ENCODE measurements at places on chromosomes 1 and 21.

GRCh38 chr1:209766051-209766450 is 10.2 kb downstream of the TRAF3IP3 start:
- no peak for DNase-seq

GRCh38 chr1:113616156-113616555 is 143.1 kb downstream of the PHTF1 start:
- no peak for DNase-seq

DNA sequence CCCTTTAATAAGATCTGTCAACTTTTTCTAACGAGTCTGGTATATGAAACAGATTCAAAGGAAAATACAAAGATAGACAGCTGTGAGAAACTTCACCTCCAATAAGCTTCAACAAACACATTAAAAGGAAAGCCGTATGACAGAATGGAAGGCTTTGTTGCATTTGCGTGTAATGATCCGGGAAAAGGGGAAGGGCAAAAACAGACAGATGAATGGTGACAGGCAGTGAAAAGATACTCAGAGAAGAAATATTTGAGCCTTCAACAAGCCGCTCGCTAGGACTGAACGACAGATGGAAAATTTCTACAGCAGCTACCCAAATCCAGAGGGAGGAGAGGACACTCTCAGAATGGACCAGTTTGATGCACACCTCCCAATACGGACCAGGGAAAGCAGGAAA is 14.9 kb downstream of the COPA start:
- no peak for DNase-seq

DNA sequence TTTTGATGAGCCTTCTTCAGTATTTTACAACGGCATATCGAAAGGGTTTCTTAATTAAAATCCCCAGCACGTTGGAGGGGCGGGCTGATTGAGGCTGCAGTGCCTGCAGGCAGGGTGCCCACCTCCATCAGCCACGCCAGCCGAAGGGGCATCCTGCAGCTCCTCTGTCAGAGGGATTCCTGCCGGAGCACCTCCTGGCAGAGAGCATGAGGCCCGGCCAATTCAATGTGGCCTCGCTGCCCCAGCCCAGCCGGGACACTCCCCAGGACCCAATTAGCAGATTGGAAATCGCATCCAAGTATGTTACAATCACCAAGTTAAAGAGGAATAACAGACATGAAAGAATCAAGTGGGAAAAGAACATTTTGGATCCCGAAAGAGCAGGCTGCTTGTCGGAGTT is 216.6 kb downstream of the ST6GALNAC3 start:
- DNase-seq, result no peak

DNA sequence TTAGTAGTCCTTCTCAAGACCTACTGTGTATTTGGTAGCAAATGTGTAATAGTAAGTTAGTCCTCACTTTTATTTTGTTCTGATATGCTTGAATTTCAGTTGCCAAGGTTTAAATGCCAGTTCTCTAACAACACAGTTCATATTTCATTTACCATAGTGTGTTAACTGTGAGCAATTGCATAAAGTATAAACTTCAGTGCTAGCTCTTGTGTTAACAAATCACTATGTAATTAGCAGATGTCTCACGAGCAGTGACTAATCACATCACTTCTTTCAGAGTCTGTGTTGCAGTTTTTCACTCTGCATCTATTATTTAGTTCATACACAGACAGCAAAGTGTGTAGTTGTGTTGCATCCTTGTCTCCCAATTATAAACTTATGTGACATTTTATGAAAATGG is 47.8 kb downstream of the ZMYM4 start:
- DNase-seq, result no peak

DNA sequence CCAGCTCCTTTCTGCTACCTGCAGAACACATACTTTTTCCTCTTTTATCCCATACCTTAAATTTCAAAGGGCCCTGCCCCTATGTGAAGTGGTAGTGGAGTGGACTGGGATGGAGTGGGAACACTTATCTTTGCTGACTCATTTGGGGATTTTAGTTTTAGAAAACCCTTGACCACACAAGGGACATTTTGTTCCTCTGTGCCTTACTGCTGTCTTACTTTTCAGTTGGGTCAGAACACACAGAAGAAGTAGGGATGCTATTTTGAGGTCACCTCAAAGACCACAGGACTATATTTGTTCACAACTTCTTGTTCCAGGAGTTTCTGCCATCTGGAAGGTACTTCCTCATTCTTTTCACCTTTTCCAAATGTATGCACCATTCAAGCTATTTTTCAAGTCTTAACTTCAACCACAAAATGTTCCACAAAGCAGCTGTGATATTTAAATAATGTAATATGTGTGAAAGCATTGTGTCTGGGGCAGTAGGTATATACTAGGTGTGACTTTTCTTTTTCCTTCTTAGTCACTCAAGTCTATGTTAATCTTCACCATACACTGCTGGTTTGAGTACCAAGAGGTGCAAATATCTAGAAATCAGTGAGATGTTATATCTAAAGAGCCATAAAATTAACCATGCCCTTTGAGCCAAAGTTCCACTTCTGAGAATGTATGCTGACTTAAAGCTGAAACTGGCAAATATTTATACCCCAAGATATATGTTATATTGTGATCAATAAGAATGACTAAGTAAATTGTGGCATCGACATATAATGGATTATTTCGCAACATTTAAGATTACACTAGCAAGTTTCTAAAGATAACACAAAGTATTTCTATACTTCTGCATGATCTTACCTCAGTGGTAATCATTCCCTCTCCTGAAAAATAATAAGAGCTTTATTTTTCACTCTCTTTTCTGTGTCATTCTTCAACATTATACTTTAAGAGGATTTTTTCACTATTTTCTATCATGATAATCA is 308.5 kb downstream of the MRPL39 start:
- no peak for DNase-seq

DNA sequence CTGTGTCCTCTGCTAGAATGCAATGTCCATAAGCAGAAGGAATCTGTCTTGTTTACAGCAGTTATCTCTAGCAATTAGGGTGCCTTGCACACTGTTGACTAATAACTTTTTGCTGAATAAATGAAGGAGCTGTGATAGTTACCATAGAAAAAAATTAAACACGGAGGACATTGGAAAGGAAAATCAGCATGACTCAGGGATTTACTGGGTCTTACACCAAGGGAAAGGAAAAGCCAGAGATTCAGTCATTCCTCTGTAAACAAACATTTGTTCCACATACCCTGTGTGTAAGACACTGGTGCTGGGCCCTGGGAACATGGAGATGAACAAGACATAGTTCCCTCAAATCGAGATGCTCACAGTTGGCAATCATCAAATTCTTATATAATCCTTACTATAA is 183.3 kb downstream of the PTGER3 start:
- DNase-seq, result no peak

- DNase-seq, result no peak
Measured at GRCh38 chr1:193417403-193417802, 231.0 kb upstream of the B3GALT2 start.

- DNase-seq, result no peak
Measured at GRCh38 chr1:111487133-111487532, 13.3 kb downstream of the C1orf162 start.

Measured in HS-27A (cell line).